Left colon (tissue), 2 donors: ENCODE measurements at places on chromosomes 3 and 15.
A peak's percentile ranks its signal among the peaks of the same experiment; 100 is the strongest.

DNA sequence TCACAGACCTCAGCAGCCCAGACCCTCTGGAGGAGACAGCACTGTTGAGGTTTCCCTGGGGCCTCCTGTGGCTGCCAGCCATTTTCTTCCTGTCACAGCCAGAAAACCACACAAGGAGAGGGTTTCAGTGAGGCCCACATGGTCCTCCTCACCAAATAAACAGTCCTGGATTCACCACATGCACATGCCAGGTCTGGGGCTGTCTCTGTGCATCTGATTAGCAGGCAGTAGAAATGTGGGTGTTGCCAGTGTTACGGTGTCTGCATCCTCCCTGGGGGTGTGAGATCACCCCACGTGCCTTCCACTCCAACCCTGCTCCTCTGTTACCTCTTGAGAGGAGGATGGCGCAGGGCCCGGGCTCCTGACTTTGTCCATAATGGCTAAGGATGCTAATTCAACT, 140.4 kb downstream of the CHDH start:
- no peak for DNase-seq

GRCh38 chr3:30188713-30189112, 417.7 kb upstream of the TGFBR2 start:
- peak; percentile 22 for DNase-seq

DNA sequence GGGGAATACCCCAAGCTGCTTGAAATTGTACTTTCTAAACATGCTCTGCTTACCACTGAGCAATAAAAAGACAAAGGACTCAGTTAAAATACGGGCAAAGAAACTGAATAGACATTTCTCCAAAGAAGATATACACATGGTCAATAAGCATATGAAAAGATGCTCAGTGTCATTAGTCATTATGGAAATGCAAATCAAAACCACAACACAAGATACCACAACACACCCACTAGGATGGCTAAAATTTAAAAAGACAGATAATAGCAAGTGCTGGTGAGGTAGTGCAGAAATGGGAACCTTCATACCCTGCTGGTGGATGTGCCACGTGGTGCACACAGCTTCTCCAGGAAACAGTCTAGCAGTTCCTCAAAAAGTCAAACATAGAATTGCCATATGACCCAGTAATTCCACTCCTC, 21.3 kb downstream of the LRIG1 start:
- no peak for DNase-seq

GRCh38 chr15:66053991-66054390, 184.7 kb downstream of the RAB11A start:
- DNase-seq, result no peak

DNA sequence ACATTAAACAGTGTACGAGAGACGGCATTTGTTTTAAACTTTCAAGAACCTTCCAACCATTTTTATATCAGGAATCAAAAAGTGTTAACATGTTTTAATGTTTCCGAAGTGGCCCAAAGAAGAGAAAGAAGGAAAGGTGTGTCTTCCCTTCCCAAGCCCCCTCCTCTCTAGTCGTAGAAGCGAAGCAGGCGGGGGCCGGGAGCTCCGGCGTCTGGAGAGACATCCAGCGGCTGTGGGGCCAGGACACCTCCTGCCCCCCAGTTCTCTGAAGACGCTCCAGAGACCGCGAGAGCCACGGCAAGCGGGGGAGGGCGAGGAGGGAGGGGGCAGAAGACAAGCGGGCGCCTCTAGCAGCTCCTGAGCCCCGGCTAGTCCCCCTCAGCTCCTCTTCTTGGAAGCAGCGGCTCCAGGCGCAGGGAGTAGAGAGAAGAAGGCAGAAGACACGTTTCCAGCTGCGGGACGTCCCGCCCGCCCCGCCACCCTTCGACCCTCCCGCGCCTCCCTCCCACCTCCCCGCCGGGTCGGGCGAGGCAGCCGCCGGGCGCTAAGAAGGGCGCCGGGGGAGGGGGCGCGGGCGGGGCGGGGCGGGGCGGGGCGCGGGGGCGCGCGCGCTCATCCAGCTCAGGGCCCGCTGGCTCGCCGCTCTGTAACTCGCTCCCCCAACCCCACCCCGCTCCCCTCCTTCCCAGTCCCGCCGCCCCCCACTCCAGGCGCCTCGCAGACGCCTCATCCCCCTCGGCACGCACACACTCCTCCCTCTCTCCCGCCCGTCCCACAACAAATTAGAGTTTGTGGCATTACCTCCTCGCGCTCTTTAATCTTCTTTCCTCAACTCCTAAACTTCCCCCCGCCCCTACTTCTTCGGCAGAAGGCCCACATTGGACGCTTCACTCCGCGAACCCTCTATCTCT, at the start of gene ZBTB20:
Gene ZBTB20 (minus strand): TSS at position 871 of the 911 bp plus-strand sequence.
- DNase-seq, result peak; percentile 77
